ENCODE measurements at places on chromosomes 6 and 20. TPM values are rescaled to one million over a fixed set of nuclear protein-coding genes. Genes with fewer than 3 reads are reported as not detected.
A peak's percentile ranks its signal among the peaks of the same experiment; 100 is the strongest.

Gene DEFB124
- 0.52 TPM for polyA plus RNA-seq

GRCh38 chr6:144493035-144493910 lies 208.1 kb downstream of the UTRN start:
- no peak for DNase-seq

DNA sequence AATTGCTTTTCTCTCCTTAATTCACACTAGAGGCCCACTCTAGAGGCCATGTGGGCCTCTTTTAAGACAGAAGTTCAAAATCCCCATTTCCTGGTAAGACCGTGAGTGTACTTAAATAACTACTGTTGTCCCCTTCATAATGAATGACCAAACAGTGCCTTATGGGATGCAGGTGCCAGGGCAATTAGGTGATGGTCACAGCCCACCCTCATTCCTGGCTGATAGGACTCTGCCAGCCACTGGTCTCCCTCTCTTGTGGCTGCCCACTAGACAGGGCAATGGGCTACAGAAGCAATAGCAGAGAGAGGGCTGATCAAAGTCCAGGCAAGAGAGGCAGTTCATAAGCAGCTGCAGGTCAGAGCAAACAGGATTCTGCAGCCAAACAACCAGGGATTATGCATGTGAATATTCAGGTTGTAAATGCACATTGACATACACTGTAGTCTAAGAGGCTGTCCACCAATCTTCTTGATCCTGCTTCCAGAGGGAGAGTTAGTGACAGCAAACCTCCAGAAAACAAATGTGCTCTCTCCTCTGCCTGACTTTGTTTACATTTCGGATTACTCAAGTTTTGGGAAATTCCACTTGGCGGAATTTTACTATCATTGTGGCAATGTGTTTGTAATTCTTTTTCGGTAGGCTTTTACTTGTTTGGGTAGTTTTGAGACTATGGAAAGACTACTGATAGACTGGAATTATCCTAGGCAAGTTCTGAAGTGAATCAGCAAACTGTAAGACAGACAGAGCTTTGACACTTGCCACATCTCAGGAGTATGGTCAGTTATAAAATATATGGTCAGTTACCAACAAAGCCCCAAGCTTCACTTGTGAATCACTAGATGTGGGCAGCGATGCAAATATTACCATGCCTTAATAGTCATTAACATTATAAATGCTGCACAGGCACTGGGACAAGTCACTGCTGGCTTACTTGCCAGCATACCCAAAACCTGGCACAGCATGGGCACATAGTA lies 12.8 kb downstream of the PTPRK start:
- no peak for DNase-seq

DNA sequence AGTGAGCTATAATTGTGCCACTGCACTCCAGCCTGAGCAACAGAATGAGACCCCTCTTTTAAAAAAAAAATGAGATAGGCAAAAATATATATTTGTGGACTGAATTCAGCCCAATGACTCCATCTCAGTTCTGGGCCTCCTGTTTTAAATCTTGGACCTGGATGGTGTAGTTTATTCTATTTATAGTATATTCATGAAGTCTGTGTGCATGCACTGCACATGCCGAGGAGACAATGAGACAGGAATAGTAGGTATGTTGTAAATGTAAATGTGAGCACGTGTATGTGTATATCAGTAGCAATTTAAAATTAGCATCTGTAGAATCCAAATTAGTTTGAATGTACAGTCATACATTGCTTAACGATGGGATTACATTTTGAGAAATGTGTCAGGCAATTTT lies 91.0 kb downstream of the TBC1D7 start:
- no peak for DNase-seq

Gene SLC16A10
- polyA plus RNA-seq, result 0.49 TPM

- DNase-seq, result no peak
Observed at GRCh38 chr20:47389867-47390347, 33.4 kb upstream of the ZMYND8 start.

GRCh38 chr6:150363733-150364132 lies 5.1 kb upstream of the IYD start:
- no peak for DNase-seq

GRCh38 chr20:33842346-33842745 lies 31.2 kb downstream of the CHMP4B start:
- DNase-seq, result no peak

Gene AIF1
- 41.7 TPM for polyA plus RNA-seq

DNA sequence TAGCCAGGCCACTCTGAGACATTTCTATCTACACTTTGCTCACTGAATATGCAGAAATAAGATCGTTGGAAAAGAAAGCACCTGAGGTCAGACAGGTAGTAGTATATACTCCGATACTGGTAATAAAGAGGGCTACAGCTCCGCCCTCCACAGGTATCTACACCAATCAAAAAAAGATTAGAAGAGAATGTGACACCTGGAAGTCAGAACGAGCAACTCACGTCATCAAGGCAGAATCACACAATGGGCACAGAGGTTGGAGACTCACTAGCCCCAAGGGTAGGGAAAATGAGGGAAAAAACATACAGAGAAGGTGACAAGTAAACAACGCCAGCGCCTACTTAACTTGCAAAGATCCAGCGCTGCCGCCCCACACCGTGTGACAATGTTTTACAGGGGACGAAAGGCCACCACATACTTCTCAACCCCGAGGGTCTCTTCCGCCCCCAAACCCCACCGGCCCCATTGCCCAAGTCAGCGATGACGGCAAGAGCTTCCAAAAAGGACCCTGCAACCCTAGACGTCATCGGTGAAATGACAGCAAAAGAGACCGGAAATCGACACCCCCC lies 653 bp downstream of the LMBRD1 start:
- DNase-seq, result peak; percentile 52

DNA sequence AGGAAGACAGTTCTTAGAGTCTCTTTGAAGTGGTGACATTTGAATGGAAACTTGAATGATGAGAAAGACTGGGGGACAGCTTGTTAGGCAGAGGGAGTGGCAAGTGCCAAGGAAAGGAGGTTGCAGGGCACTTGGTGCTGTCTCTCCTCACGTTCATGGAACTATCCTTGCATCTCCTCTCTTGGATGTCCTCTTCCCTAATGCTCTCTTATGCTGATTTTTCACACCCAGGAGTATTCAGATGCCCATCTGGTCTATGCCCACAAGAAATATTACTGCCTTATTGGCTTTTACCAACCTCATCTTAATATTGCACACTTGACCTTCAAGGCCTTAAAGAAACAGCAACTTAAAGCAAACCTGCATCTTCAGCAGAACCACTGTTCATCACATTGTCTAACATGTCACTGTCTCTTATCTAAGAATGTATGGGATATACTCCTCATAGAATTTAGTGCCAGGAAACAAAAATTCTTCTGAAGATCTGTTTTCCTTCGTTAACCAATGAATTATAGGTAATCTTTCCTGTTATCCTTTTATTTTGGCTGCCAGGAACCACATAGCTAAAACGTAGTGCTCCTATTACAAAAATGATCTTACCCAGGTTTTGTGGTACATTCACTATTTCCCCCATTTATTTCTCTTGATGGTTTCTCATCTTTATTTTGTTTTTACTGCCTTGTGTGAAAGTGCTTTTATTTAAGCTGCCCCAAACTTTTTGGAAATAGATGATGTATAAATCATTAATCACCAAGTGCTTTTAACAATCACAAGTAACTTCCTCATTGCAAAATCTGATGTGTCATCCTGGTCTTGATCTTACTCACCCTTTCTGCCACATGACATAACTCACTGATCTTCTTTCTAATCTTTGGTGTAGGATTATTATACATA lies 12.8 kb downstream of the RGS17 start:
- no peak for DNase-seq

GRCh38 chr6:143525356-143525755 lies 13.8 kb upstream of the FUCA2 start:
- no peak for DNase-seq

Gene PHF3
- polyA plus RNA-seq, result 21.9 TPM

Gene ASIP
- polyA plus RNA-seq, result 0.80 TPM

Gene SCUBE3
- polyA plus RNA-seq, result 8.4 TPM

DNA sequence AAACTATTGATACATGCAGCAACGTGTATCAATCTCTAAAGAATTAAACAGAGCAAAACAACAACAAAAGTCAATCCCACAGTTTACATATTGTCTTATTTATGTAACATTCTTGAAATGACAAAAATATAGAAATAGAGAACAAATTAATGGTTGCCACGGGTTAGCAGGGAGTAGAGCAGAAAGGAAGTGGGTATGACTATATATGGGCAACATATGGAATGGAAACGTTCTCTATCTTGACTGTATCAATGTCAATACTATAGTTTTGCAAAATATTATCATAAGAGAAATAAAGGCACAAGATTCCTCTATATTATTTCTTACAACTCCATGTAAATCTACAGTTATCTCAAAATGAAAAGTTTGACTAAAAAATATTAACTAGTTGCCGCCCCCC lies 12.8 kb downstream of the AK9 start:
- no peak for DNase-seq

DNA sequence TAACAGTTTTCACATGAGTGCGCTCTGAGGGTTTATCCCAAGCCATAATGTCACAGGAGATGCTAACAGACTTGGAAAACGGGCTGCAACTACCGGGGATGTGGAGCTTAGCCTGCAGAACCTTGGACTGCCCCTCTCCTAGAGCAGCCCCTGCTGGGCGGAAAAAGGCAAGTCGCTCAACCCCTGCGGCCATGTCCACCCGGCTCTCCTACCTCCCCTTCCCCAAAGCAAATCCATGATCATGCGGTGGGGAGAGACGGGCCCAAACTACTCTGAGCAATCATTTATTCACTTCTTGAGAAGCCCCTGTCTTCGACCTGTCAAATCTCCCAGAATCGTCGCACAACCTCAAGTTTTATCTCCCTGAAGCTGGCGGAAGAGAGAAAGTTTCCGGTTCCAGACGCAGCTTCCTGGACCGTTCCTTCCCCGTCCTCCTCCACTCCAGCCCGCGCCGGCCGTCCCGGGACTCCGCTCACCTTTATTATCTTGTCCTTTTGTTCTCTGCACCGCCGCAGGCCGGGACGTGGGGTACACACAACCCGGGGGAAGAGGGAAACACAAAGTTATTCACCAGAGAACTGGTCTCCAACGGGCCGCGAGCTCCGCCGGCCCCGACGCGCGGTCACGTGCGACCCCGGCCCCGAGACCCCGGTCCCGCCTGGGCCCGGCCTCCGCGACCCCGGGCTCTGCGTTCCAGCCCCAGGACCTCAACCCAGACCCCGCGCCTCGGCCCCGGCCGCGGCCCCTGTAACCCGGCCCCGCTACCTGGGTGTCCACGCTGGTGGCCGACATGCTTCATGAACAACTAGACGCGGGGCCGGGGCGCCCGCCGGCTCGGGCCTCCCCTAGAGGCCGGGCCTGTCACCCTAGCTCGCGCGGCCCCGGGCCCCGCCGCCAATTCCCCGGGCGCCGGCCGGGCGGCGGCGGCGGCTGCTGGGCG lies 560 bp downstream of the YTHDF1 start:
- DNase-seq, result no peak

GRCh38 chr20:2331901-2332565 lies 36.2 kb downstream of the TGM3 start:
- no peak for DNase-seq

DNA sequence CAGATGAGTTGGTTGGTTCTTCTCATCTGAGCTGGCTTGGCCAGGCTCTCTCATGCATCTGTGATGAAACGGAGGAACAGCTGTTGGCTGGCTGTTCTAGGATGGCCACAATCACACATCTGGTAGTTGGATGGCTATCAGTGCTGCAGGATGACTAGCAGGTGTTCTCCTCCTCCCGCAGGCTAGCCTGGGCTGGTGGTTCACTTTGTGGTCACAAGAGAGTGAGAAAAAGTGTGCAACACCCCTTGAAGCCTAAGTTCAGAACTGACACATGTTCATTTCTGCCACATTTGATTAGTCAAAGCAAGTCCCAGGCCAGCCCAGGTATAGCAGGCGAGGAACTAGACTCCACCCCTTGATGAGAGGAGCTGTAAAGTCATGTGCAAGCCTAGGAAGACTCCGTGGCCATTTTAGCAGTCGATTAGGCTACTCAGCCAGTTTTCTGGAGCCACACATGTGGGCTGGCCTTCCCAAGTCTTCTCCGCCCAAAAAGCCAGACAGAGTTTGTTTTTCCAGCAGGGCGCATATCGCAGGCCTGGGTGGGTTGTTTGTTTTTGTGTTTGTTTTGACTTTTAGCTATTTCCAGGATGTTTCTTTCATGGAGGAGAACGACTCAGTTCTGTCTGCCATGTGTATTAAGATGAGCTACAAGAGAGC lies 120.8 kb downstream of the ISM1 start:
- DNase-seq, result no peak

DNA sequence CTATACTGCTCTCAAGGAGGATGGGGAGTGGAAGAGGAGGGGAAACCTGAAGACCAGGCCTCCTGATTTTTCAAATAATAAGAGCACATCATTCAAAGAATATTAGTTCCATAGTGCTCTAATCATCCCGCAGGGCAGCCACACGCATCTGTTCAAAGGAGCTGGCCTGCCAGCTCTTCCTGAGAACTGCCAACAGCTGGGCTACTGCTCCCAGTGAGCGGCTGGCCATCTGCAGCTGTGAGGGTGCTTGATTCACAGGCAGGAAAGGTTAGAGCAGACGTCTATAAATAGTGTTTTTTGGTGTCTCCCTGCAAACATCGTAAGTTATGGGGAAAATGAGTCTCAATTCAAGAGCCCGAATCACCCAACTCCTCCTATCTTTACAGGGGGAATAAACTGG lies 17.3 kb downstream of the NSFL1C start:
- DNase-seq, result no peak

Gene DNPH1
- polyA plus RNA-seq, result 108 TPM

Gene BTNL2
- polyA plus RNA-seq, result not detected

DNA sequence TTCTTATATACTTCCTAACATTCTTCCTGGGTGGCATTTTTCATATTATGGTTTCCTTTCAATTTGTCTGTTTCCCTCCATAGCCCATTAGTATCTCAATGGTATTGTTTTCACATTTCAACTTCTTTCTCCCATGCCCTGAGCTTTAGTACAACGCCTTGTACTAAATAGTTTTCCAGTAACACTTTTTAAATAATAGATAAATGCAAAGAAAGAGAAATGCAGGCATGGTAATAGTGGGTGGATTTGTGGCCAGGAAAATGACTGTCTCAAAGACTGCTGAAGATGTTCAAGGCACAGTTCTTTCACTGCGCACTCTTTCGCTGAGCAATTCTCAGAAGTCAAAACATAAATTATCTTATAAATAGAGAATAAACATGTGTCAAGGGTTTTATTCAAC lies 145.1 kb downstream of the LCA5 start:
- no peak for DNase-seq

Gene CYP24A1
- polyA plus RNA-seq, result 2.2 TPM

DNA sequence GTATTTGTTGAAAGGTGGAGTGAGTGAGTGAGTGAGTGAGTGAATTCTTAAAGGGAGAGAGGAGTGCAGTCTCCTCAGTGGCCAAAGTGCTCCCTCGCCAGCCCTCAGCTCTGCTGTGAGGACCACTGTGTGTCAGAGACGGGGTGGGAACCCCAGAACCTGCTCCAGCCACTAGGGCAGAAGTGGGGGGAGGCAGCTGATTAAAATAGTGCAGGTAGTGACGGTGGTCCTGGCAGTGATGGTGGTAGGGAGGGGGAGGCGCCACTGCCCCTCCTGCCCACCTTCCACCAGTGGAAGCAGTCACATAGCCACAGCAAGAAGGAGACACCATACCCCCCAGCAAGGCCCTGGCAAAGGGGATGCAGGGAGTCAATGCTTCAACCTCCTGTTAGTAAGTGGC lies 133.5 kb downstream of the PHACTR3 start:
- no peak for DNase-seq

All from urinary bladder (tissue), 4 donors.